Fibroblast of skin of scalp (primary cell): ENCODE measurements at places on chromosomes 2 and 18.

DNA sequence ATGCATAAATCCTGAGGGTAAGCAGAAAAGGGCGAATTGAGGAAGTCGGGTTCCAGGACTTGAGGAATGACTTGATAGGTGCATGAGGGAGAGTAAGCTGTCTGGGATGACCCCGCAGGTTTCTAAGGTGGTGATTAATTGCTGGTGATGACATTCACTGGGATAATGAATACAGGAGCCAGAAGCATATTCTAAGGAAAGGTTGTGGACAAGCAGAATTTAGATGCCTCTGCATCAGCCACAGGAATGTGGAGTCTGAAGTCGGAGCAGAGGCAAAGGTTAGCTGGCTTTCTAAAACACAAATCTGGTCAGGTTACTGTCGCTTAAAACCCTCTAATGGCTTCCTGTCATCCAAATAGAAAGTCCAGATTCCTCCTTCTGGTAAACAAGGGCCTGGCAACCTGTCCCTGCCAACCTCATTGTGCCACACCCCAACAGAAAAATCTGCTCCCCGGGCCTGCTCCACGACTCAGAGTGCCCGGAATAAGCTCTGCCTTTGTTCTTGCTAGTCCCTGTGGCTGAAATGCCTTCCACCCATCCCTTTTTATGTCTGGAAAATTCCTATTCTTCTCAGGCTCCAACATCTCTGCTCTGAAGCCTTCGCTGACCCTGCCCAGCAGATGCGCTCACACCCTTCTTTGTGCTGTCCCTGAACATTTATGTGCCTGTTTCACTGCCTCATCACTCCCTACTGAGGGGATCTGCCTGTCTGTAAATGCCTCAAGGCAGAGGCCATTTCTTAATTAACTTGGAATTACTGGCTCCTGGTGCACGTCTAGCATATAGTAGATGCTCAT lies 11.3 kb upstream of the TMEM214 start:
- no peak for DNase-seq

DNA sequence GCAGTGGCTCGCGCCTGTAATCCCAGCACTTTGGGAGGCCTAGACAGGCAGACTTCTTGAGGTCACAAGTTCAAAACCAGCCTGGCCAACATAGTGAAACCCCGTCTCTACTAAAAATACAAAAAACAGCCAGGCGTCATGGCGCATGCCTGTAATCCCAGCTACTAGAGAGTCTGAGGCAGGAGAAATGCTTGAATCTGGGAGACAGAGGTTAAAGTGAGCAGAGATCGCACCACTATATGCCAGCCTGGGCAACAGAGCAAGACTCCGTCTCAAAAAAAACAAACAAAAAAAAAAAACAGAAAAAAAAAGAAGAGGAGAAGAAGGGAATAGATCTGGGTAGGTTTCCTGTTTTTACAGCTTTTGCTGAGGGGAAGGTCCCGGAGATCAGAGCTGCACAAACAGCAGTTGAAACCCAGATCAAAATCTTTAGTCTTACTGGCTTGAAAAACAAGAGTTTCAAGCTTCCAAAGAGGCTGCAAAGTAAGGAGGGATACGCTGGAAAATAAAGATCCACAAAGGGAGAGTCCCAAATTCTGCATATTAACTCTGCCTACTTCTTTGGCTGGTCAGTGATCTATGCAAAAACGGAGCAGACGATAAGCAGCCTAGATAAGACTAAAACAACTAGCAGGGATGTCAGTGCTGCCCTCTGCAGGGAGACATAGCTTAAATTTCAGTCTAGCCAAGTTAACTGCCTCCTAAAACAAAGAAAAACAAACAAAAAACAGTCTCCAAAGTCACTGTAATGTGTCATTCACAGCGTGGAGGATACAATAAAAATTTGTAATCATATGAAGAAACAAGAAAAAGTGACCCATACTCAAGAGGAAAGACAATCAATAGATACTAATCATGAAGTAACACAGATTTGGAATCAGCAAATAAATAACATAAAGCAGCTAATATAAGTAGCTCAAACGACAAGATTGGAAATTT lies 74.1 kb downstream of the TLK1 start:
- DNase-seq: peak; percentile 54

DNA sequence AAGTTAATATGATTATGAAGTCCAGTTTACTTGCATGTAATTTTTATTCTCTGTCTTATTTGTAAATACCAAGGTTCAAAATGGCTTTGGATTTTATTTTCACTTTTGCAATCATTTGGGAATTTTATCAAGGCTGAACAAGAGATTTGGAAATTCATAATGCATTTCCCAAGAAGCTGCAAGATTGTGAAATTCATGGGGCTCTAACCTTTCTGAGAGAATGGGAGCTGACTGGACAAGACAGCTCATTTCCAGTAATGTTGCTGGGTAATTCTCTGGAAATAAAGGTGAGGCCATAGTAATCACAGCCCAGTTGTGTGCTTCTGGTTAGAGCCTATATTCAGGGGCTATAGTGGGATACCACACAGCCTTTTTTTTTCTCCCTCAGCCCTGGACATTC lies 21.5 kb upstream of the NABP1 start:
- DNase-seq: peak; percentile 29

DNA sequence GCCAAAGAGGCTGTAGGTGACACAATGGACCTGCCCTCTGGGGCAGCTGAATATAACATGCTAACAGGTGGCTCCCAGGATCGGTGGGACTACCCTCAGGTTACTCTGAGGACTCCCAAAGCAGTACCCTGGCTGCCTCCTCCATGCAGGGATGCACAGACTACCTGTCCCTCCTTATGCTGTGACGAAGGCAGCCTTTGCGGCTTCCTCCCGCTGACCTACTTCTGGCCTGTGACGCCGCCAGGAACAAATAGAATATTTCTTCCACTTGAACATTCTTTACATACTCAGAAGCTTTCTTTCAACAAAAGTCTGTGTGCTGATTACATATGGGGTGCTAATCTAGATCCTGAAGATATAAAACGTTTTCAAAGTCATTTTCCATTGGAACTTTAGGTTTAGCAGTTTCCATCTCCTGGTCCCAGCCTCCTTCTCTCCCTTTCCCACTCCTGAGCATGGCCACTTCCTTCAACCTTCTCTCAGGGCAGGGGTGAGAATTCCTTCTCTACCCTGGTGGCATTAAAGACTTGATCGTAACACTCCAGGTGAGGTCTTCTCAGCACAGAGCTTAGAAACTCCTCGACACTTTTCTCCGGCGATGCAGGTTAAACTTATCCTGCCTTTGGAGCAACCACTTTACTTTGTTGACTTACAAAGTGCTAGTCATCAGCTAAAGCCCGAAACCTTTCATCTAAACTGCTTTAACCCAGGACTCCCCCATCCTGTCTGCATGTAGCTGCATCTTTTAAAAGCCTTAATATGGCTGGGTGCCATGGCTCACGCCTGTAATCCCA lies 58.9 kb upstream of the STK17B start:
- DNase-seq: no peak

GRCh38 chr2:26555246-26556133 lies 77.6 kb upstream of the OTOF start:
- no peak for DNase-seq

GRCh38 chr2:11697103-11697871 lies 27.3 kb upstream of the NTSR2 start:
- DNase-seq: peak; percentile 66

DNA sequence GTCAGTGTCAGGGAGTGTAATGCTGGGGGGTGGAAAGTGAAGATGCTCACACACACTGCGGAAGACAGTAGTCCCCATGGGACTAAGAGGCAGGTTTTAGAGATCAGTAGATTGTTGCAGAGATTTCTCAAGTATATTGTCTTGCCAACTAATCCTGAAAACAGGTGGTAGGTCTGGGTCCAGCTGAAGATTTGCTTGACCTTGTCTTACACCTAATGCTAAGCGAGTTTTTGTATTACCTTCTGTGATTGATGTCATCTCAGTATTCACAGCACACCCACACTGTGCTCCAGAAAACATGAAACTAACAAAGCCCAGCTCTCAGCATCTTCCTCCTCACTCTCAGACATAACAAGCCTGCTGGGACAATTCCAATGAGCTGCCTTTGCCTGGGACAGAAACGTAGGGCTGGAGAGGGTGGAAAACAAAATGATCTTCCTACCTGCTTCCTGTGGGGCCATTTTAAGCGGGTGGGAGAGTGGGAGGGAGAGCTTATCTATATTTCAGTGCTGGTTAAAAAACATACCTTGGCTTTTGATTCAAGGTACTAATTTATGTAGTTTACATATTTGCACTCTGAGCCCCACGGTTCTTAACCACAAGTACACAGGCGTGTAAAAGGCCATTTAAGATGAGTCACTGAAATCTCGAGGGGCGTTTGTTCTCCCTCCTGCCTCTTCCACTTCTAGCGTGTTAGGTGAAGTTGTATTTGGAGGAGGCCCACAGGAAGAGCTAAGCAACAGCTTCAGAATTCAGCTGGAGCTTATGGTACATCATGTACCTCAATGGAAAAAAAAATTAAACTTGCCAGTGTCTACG lies 23.1 kb upstream of the RBMS1 start:
- peak; percentile 34 for DNase-seq

- DNase-seq: peak; percentile 24
Observed at GRCh38 chr2:224401641-224402342, at the start of gene FAM124B. Gene FAM124B, minus strand, starts transcription at chr2:224402107. Its CDS starts 339 bp downstream, at chr2:224401768.

- no peak for DNase-seq
Observed at GRCh38 chr2:8039732-8040131, 642.1 kb upstream of the ID2 start.

DNA sequence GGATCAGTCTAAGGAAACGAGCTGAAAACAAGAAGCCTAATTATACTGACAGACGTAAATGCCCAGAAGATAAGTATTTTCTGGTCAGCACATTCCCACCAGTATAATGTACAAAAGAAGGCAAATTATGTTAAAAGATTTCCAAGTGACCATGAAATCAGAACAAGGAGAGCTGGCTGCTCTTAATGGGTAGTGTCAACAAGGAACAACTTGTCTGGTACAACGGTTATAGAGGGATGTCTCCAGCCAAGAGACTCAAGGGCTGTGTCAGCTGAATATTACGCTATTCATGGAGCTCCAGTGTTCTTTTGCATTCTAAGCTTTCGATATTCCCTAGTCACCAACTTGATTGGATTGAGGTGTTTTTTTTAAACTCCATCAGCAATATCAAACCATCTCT lies 8.6 kb upstream of the L3MBTL4 start:
- no peak for DNase-seq

GRCh38 chr2:128812183-128812940 lies 493.7 kb upstream of the HS6ST1 start:
- DNase-seq: no peak

DNA sequence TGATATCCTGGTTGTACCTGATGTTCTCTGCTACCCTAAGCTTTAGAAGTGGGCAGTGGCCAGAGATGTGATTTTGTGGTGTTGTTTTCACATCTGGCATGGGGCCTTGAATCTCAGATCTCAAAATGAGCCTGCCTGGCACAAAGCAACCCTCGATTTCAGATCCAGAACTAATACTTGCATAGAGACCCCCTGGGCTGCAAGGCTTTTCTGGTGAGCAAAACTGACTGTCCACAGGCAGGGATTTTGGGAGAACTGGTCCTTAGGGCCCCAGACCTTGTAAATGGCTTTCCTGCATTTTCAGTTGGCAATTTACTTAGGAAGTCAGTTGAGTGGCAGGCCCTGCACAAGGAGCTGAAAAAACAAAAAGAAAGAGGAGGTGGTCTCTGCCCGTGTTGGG lies 265.3 kb downstream of the MYCN start:
- no peak for DNase-seq

DNA sequence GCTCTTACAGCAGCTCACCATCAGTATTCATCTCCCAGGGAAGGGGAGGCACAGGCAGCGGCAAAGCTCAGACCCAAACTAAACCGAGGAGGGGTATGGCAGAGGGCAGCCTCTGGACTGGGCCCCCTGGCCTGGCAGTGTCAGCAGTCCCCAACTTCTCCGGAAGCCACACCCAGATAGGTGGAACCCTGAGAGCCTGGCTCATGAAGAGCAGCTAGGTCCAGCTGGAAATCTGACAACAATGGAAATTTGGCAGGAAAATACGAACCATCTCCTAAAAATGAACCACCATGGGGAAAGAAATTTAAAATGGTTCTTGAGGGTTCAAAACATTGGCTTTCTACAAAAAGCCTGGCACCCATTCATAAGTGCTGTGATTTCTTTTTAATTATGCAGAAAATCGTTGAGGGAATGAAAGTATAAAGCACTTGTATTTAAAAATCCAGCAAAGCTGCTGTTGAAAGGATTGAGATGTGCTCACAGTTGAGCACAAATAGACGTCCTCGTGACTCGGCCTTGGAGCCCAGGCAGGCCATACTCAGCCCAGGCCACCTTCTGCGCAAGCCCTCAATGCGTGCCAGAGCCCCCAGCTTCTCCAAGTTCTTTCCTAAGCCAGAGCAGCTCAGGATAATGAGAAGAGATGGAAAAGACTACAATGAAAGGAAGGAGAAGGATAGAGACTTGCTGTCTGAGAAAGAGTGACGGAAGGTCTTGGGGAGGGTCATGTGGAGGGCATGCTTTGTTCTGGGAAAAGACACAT lies 93.0 kb downstream of the COL6A3 start:
- peak; percentile 33 for DNase-seq

DNA sequence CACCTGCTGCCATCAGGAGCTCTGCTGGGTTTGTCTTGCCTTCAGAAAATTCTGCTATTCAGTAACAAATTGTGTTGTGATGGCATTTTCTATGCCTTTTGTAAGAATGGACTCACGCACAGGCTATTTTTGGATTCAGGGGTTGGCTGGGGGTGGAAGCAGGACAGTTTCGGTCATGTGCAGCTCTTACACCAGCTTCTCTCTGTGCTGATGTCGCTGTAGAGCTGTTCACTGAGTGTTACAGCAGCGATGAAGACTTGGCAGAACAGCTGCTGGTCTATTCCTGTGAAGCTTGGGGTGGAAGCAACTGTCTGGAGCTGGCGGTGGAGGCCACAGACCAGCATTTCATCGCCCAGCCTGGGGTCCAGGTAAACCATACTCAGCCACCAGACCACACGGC lies 49.2 kb downstream of the TRPM8 start:
- DNase-seq: no peak

- no peak for DNase-seq
Observed at GRCh38 chr18:37524498-37525261, 40.9 kb downstream of the CELF4 start.

- no peak for DNase-seq
Observed at GRCh38 chr2:102091121-102091520, 51.4 kb upstream of the IL1R1 start.

DNA sequence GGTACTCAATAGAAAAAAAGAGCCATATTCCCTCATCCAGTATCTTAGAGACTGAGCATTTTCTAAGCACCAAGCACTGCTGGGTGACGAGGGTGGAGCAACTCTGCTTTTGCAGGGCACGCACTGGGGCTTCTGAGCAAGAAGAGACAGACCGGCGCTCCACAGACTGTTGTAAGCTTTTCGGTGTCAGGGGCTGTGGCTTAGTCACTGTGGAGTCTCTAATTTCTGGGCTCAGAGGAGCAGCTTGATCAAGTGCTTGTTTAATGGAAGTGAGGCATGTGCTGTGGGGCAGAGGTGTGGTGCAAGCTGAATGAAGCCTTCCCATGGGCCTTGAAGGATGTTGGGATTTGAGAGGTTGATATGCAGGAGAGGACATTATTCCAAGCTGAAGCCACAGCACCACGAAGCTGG lies 227.1 kb downstream of the MYCN start:
- no peak for DNase-seq

DNA sequence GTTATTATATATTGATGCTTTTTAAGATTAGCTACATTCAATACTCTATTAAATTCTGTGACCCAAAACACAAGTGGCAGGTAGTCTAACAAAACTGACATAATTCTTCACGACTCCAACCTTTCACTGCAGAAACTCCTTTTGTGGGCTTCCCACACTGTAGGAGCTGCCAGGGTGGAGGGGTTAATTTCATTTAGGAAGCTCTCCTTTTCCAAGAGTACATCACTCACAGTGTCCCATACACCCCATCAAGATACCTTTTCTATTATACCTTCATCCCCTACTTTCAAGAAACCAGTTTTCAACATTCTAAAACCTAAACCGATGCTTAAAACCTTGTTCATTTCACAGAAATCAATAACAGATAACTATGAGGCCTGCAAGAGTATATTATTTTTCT lies 825 bp downstream of the THUMPD2 start:
- DNase-seq: no peak
